Left kidney (tissue), 8 donors: ENCODE measurements at places on chromosomes 7 and 10. TPM values are rescaled to one million over a fixed set of nuclear protein-coding genes. Genes with fewer than 3 reads are reported as not detected.

The MYO1G gene
- polyA plus RNA-seq: 0.53 TPM

The SLC18A2 gene
- 1.00 TPM for polyA plus RNA-seq

The UNCX gene
- 8.5 TPM for polyA plus RNA-seq

The HMX3 gene
- not detected for polyA plus RNA-seq

- no peak for DNase-seq
Observed at GRCh38 chr7:27164045-27164366, 1.3 kb downstream of the HOXA9 start.

DNA sequence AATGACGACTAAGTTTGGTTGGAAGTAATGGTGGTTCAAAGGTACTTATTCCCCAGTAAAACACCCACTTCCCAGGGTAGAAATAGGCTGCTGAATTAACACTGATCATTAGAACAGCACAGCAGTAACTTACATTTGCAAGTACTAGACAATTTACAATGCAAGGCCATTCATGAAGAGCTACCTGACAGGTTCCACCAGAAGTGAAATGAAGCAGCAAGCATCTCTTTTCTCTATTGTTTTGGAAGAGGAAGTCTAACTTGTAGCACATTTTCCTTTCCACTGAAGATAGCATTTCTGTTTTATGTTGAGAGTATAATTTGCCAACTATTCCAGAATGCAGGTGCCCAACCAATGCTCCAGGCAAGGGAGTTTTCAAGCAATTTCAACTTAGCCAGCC, 145.9 kb downstream of the CREB5 start:
- DNase-seq: no peak

DNA sequence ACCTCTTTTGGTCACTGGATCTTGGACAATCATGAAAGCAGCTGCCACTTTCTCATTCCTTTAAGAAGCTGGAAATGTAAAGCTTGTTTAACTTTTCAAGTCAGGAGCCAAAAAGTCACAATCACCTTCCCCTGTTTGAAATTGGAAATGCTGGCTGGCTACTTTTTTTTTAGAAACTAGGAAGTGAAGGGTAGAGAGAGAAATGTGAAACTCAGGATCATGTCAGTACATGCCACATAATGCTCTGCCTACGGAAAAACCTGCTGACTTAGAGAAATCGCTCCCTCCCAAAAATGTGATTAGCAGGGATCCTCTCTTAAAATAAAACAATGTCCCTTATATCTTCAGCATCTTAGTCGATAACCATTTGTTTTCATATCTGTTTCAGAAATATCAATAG, 188.4 kb upstream of the C7orf33 start:
- no peak for DNase-seq

GRCh38 chr7:7819442-7820247, 101.2 kb upstream of the RPA3 start:
- DNase-seq: no peak

DNA sequence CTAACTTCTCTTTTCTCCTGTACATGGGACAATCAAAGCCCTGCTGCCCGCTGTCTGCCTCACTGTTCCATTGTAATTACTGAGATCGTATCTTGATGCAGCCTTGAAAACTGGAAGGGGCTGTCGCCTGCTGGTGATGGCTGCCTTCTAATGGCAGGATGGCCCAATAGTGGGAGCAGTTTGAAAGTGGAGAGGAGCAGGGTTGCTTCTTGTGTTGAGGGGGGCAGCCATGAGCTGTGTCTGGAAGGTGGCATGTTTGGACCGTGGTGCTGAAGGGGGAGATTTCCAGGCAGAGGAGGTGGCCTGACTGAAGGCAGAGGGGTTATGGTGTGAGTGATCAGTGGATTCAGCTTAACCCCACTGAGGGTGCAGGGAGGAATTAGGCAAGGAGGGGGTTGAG, 8.1 kb downstream of the WDFY4 start:
- no peak for DNase-seq

GRCh38 chr7:100566018-100566531, 7.6 kb downstream of the SAP25 start:
- DNase-seq: no peak
